Osteoblast (primary cell): ENCODE measurements at places on chromosomes 2 and 18.

GRCh38 chr2:159322419-159322818 lies 35.9 kb upstream of the WDSUB1 start:
- no peak overlapping the region for H3K4me3 ChIP-seq
- H3K4me1 ChIP-seq: no peaks in the 10 kb centered on the region
- H3K27ac ChIP-seq: no peak overlapping the region
- H3K36me3 ChIP-seq: peaks cover 4% of the 10 kb centered on the region
- no peaks in the 10 kb centered on the region for H3K27me3 ChIP-seq
- DNase-seq: no peak

GRCh38 chr2:64492821-64493220 lies 31.3 kb upstream of the AFTPH start:
- H3K4me3 ChIP-seq: no peak overlapping the region
- DNase-seq: no peak
- no peaks in the 10 kb centered on the region for H3K4me1 ChIP-seq
- no peaks in the 10 kb centered on the region for H3K36me3 ChIP-seq
- H3K27ac ChIP-seq: no peak overlapping the region

- H3K27me3 ChIP-seq: no peaks in the 10 kb centered on the region
- no peaks in the 10 kb centered on the region for H3K4me1 ChIP-seq
- no peak overlapping the region for H3K27ac ChIP-seq
- H3K36me3 ChIP-seq: no peaks in the 10 kb centered on the region
Observed at GRCh38 chr2:21966139-21966538, 842.4 kb downstream of the TDRD15 start.

- DNase-seq: no peak
- no peak overlapping the region for H3K27ac ChIP-seq
- H3K27me3 ChIP-seq: no peaks in the 10 kb centered on the region
- no peaks in the 10 kb centered on the region for H3K36me3 ChIP-seq
Observed at GRCh38 chr2:43368483-43369385, 142.3 kb upstream of the ZFP36L2 start.

DNA sequence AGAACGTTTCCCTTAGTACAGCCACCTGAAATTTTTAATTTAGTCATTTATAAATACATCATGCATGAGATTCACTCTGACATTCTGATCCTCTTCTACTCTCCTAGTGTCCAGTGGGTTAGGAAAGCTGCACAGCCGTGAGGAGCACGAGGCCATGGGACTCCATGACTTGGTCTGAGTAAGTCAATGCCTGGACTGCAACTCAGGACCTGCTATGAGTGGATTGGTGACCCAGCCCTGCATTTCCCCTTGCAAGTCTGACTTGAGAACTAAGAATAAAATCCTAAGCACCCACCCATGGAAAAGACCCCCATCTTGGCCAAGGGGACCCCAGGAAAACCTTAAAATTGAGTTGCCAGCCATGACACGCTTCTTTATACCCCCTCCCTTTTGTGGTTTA lies 237.6 kb upstream of the HDAC4 start:
- no peaks in the 10 kb centered on the region for H3K4me1 ChIP-seq
- H3K4me3 ChIP-seq: no peak overlapping the region
- DNase-seq: no peak
- no peaks in the 10 kb centered on the region for H3K27me3 ChIP-seq
- no peak overlapping the region for H3K27ac ChIP-seq

DNA sequence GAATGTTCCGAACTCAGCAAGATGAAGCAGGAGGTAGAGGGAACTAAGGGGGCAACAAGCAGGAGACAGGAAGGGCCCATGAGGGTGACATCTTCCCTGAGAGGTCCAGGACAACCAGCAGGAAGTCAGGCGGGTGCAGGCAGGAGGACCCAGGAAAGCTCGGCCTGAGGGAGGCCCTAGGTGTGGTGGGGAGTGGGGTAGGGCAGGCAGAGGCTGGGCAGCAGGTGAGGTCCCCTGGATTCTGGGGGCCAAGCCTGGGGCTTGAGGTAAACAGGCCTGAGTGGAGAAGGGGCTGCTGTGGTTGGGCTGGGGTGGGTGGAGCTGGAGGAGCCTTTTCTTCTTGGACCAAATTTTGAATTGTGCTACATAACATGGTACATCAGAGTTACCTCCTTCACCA lies 4.1 kb upstream of the ALPG start:
- H3K4me3 ChIP-seq: no peak overlapping the region
- H3K27ac ChIP-seq: no peak overlapping the region
- DNase-seq: no peak
- H3K36me3 ChIP-seq: no peaks in the 10 kb centered on the region

- no peak overlapping the region for H3K27ac ChIP-seq
- peaks cover 47% of the 10 kb centered on the region for H3K36me3 ChIP-seq
- no peak overlapping the region for H3K4me3 ChIP-seq
- no peaks in the 10 kb centered on the region for H3K27me3 ChIP-seq
- no peaks in the 10 kb centered on the region for H3K4me1 ChIP-seq
Observed at GRCh38 chr2:218745160-218745558, 34.5 kb downstream of the TTLL4 start.

DNA sequence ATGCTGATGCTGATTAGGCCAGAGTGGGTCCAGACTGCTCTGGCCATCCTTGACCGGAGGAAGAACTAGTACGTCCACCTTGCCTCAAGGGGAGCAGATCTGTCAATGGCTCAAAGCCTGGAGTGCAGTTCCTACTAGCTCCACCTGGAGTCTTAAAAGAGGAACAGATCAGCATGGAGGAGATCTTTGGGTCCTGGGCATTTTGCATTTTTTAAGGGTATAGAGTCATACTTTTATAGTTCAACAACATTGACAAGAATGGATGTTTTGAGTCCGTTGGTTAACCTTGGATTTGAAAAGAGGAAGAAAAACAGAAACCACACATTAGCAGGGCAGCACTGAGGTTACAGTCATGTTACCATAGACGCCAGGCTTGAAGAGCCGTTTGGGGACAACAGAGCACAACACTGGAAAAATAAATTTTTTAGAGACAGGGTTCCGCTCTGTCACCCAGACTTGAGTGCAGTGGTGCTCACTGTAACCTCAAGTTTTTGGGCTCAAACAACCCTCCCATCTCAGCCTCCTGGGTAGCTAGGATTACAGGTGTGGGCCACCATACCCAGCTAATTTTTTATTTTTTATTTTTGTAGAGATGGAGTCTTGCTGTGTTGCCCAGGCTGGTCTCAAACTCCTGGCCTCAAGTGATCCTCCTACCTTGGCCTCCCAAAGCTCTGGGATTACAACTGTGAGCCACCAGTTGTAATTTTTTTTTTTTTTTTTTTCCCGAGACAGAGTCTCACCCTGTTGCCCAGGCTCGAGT lies 78.5 kb downstream of the PRKCE start:
- H3K27me3 ChIP-seq: no peaks in the 10 kb centered on the region
- H3K27ac ChIP-seq: no peak overlapping the region
- DNase-seq: no peak

GRCh38 chr2:106143495-106144215 lies 50.4 kb downstream of the UXS1 start:
- no peak for DNase-seq
- H3K36me3 ChIP-seq: no peaks in the 10 kb centered on the region
- H3K4me3 ChIP-seq: no peak overlapping the region
- peaks cover 15% of the 10 kb centered on the region for H3K4me1 ChIP-seq
- no peaks in the 10 kb centered on the region for H3K27me3 ChIP-seq
- no peak overlapping the region for H3K27ac ChIP-seq
